Uterus (tissue), 4 donors: ENCODE measurements at places on chromosomes 6 and 20. TPM values are rescaled to one million over a fixed set of nuclear protein-coding genes. Genes with fewer than 3 reads are reported as not detected.

GRCh38 chr6:109379711-109380110, 2.6 kb downstream of the CD164 start:
- no peak for DNase-seq
- no peaks in the 10 kb centered on the region for H3K4me1 ChIP-seq
- no peaks in the 10 kb centered on the region for H3K36me3 ChIP-seq
- H3K4me3 ChIP-seq: no peak overlapping the region

- H3K4me1 ChIP-seq: no peaks in the 10 kb centered on the region
- no peak overlapping the region for H3K27ac ChIP-seq
- H3K4me3 ChIP-seq: no peak overlapping the region
- H3K27me3 ChIP-seq: no peaks in the 10 kb centered on the region
- H3K36me3 ChIP-seq: no peaks in the 10 kb centered on the region
Measured at GRCh38 chr20:24608926-24609667, 139.7 kb downstream of the SYNDIG1 start.

GRCh38 chr20:10303852-10304251, 85.2 kb downstream of the SNAP25 start:
- H3K36me3 ChIP-seq: no peaks in the 10 kb centered on the region
- no peak overlapping the region for H3K4me3 ChIP-seq
- no peak for DNase-seq
- H3K4me1 ChIP-seq: no peaks in the 10 kb centered on the region
- H3K27me3 ChIP-seq: no peaks in the 10 kb centered on the region

The PNPLA1 gene
- not detected for total RNA-seq

GRCh38 chr20:57108218-57108617, 158.2 kb downstream of the BMP7 start:
- H3K27me3 ChIP-seq: no peaks in the 10 kb centered on the region
- no peaks in the 10 kb centered on the region for H3K4me1 ChIP-seq
- H3K4me3 ChIP-seq: no peak overlapping the region

GRCh38 chr20:4671015-4671414, 50.7 kb upstream of the PRND start:
- H3K27ac ChIP-seq: no peak overlapping the region
- H3K4me1 ChIP-seq: no peaks in the 10 kb centered on the region
- no peaks in the 10 kb centered on the region for H3K36me3 ChIP-seq
- H3K27me3 ChIP-seq: no peaks in the 10 kb centered on the region

- no peaks in the 10 kb centered on the region for H3K4me1 ChIP-seq
- no peak for DNase-seq
- no peak overlapping the region for H3K27ac ChIP-seq
- no peaks in the 10 kb centered on the region for H3K36me3 ChIP-seq
- H3K4me3 ChIP-seq: no peak overlapping the region
- H3K27me3 ChIP-seq: no peaks in the 10 kb centered on the region
Measured at GRCh38 chr6:158977382-158977781, 22.6 kb downstream of the RSPH3 start.

GRCh38 chr6:149990661-149991471, 27.1 kb downstream of the ULBP1 start:
- no peaks in the 10 kb centered on the region for H3K36me3 ChIP-seq
- H3K27me3 ChIP-seq: peaks cover 82% of the 10 kb centered on the region
- H3K4me3 ChIP-seq: peak overlapping the region; percentile 10
- no peak for DNase-seq

The HTR1E gene
- total RNA-seq: not detected

GRCh38 chr6:135496800-135497411, 634 bp downstream of the AHI1 start:
- peak overlapping the region; percentile 80 for H3K4me3 ChIP-seq
- peaks cover 5% of the 10 kb centered on the region for H3K4me1 ChIP-seq
- no peak for DNase-seq
- peak overlapping the region; percentile 97 for H3K27ac ChIP-seq
- no peaks in the 10 kb centered on the region for H3K36me3 ChIP-seq
- no peaks in the 10 kb centered on the region for H3K27me3 ChIP-seq

GRCh38 chr20:32518593-32519380, 66.3 kb downstream of the NOL4L start:
- DNase-seq: no peak
- no peak overlapping the region for H3K27ac ChIP-seq
- H3K27me3 ChIP-seq: no peaks in the 10 kb centered on the region
- no peaks in the 10 kb centered on the region for H3K36me3 ChIP-seq
- no peaks in the 10 kb centered on the region for H3K4me1 ChIP-seq

The FAM135A gene
- 99.5 TPM for total RNA-seq

DNA sequence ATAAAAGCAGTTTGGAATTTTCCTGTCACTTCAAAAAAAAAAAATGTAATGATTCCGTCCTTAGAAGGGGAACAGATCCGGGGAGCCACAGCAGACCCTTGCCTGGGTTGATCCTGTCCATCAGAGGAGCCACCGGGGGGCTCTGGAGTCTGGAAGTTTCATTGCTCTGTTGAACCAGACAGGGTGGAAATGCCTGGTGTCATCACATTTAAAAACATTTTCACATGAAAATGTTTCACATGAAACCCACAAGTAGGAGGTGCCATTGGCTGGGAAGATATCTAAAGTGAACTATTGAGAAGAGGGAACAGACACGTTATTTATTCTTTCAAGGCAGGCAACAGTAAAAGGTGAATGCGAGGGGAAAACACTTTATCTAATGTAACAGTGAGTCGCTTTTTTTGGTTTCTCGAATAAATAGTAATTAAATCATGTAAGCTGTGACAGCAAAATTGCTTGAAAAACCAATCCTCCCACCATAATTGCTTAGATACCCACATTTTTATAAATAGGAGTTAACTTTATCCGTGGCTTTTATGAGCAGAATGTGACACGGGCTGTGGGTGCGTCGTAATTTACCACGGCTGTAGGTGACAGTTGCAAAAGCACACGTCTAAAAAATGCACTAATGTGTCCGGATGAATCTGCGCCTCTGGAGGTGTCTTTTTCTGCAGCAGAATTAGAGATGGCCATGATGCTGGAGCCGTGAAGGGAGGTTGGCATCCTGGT, 323.4 kb downstream of the TAF4 start:
- H3K36me3 ChIP-seq: no peaks in the 10 kb centered on the region
- no peaks in the 10 kb centered on the region for H3K27me3 ChIP-seq
- no peak overlapping the region for H3K4me3 ChIP-seq
- no peak overlapping the region for H3K27ac ChIP-seq

The UNC5CL gene
- total RNA-seq: 1.4 TPM

DNA sequence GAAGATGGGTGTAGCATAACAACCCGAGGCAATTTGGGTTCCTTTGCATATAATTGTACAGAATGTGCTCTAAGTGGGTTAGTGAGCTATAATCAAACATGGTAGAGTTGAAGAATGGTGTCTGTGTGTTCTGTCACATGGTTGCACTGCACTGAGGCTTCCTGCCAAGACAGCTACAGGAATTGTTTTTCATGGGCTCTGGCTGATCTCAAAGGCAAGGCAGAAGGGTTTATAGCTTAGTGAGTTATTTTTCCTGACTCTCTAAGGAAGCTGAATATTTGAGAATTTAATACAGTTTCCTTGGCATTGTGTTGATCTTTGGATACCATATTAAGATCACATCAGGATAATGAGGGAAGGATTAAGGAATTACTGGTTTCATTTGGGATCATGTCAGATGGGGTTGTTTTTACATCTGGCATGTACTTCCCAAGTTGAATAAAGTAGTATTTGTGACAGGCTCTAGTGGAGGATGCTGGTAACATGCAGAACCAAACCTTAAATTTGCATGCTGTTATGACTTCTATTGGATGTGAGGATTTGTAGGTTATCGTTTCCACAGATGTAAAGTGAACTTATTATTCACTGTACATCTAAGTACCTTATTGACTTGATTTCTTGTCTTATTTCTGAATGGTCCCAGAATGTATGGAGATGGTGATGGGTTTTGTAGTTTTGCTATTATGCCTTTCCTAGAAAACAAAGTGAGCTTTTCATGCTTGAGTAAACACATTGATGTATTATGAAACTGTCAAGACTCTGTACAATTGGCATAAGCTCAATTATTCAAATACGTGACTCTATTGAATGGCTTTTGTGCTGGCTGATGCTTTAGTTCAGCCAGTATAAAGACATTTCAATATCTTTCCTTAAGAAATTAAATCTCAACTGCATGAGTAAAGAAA, 43.3 kb downstream of the LRRC1 start:
- H3K27me3 ChIP-seq: no peaks in the 10 kb centered on the region
- H3K4me3 ChIP-seq: no peak overlapping the region
- no peaks in the 10 kb centered on the region for H3K4me1 ChIP-seq
- no peaks in the 10 kb centered on the region for H3K36me3 ChIP-seq
- peak; percentile 22 for DNase-seq
- no peak overlapping the region for H3K27ac ChIP-seq

DNA sequence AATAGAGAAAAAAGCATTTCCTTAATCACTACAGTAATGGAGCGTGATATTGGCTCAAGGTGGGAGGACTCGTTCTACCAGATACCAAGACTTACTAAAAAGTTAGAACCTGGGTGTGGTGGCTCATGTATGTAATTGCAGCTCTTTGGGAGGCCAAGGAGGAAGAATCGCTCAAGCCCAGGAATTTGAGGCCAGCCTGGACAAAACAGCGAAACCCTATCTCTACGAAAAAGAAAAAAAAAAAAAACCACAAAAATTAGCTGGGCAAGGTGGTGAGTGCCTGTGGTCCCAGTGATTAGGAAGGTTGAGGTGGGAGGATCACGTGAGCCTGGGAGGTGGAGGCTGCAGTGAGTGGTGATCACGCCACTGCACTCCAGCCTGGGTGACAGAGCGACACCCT, 24.0 kb upstream of the ATRN start:
- no peaks in the 10 kb centered on the region for H3K27me3 ChIP-seq
- H3K4me3 ChIP-seq: no peak overlapping the region
- H3K27ac ChIP-seq: no peak overlapping the region
- no peaks in the 10 kb centered on the region for H3K4me1 ChIP-seq
- no peaks in the 10 kb centered on the region for H3K36me3 ChIP-seq

The ZBTB46 gene
- total RNA-seq: 62.8 TPM

- H3K36me3 ChIP-seq: no peaks in the 10 kb centered on the region
- no peak for DNase-seq
- no peak overlapping the region for H3K4me3 ChIP-seq
- H3K27ac ChIP-seq: no peak overlapping the region
- no peaks in the 10 kb centered on the region for H3K27me3 ChIP-seq
Measured at GRCh38 chr6:149831308-149831820, 32.8 kb downstream of the LRP11 start.

DNA sequence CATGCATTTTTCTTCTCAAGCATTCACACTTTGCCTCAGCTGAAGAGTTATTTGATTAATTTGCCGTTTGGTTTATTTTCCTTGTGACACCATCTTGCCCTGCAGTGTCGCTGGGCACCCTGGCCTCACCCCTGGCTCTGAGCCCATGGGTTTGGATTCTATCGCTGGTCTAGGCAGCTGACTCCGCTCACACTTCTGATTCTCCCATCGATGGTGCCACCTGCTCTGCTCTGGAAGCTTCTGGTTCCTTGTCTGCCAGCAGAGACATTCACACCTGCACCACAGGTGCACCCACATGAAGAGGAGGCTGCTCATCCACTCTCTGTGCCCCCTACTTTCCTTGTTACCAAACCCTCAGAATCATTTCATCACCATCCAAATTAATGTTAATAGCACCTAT, 291.6 kb upstream of the CDH4 start:
- DNase-seq: no peak
- no peaks in the 10 kb centered on the region for H3K36me3 ChIP-seq
- H3K27me3 ChIP-seq: no peaks in the 10 kb centered on the region
- no peaks in the 10 kb centered on the region for H3K4me1 ChIP-seq
- no peak overlapping the region for H3K4me3 ChIP-seq

- no peaks in the 10 kb centered on the region for H3K4me1 ChIP-seq
- DNase-seq: no peak
- H3K27me3 ChIP-seq: no peaks in the 10 kb centered on the region
Measured at GRCh38 chr20:51700809-51701285, 67.3 kb downstream of the ATP9A start.

GRCh38 chr20:63425846-63426485, 46.5 kb downstream of the KCNQ2 start:
- no peak for DNase-seq
- H3K36me3 ChIP-seq: no peaks in the 10 kb centered on the region
- H3K4me3 ChIP-seq: no peak overlapping the region
- no peaks in the 10 kb centered on the region for H3K4me1 ChIP-seq

The RAE1 gene
- 72.0 TPM for total RNA-seq

DNA sequence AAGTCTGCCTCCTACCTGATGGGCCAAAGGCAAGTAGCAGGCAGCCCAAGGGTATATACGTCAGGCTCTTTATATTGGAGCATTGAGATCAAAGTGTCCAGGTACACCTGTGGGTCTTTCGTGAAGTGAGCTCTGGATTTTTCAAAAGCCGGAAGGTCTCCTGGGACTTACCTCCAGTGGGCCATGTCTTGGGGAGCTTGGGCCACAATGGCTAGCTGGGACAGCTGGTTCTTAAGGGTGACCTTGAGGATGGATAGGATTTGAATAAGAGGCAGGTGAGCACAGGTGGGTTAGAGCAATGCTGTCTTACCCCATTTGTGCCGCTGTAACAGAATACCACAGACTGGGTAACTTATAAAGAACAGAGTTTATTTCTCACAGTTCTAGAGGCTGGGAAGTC, 153.4 kb downstream of the CDC5L start:
- no peak overlapping the region for H3K27ac ChIP-seq
- H3K36me3 ChIP-seq: no peaks in the 10 kb centered on the region
- H3K4me3 ChIP-seq: no peak overlapping the region
- no peak for DNase-seq
- H3K27me3 ChIP-seq: no peaks in the 10 kb centered on the region

The TRIM31 gene
- total RNA-seq: not detected
